ENCODE measurements at places on chromosomes 7 and 10.

DNA sequence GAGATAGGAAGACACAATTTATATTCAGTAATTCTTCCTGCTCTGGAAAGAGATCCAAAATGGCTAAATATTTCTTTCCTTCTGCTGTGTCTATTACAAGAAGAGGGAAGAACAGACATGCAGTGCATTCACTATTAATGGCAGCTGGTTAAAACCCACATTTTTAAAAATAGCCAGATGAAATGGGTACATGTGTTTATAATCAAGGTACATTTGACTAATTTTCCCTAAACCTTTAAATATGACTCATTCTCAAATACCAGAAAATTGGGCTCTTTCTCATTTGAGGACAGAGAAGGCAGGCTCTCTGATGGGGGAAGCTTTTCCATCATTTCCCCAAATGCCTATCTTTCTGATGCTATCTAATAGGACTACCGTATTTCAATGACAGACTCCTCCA lies 215.7 kb upstream of the HABP2 start:
- DNase-seq = no peak

DNA sequence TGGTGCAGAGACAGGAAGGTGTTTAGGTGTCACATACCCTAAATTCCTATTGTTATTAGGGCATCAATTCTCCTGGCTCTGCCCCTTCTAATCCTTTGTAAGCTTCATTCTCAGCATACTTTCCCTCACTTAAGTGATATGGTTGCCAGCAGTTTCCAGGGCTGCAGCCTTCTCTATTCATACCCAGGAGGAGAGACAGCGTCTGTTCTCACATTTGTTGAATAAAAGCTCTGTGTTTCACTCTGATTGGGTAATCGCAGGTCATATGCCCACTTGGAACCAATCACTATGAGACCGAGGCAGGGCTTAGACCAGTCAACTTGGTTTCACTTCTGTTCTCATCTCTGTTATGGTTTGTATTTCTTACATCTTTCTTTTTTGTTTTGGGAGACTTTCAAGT lies 109.6 kb upstream of the MTPN start:
- DNase-seq = peak; percentile 67

DNA sequence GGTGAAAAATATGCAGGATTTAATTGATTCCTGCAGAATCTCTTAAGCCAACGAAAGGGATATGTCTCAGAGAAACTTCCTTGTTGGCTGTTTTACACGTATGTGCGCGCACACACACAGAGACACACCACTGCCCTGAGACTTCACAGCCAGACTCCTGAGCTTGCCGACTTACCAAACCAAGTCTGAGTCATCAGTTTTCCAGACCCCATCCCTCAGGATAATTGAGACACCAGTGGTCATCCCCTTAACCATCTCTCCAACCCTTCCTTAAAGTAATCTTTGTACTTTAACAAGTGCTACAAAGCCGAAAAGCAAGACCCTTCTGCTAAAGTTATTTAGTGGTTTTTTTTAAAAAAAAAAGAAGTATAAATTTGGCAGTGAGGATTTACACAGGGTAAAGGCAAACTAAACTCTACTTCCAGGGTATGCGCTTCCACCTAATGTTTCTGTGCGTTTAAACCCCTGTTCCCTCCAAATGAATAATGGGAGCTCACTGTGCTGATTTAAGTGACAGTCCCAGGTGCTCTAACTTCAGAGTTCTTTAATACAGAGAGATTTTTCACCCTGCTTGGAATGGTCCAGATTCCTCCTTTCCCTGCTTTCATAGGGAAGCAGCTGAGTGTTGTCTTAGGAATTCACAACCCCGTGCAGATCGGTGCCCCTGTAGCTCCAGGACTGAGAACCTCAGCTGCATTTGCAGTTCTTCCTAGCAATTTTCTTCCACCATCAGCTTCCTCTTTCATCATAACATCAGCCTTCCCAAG lies 198.5 kb downstream of the INHBA start:
- no peak for DNase-seq

DNA sequence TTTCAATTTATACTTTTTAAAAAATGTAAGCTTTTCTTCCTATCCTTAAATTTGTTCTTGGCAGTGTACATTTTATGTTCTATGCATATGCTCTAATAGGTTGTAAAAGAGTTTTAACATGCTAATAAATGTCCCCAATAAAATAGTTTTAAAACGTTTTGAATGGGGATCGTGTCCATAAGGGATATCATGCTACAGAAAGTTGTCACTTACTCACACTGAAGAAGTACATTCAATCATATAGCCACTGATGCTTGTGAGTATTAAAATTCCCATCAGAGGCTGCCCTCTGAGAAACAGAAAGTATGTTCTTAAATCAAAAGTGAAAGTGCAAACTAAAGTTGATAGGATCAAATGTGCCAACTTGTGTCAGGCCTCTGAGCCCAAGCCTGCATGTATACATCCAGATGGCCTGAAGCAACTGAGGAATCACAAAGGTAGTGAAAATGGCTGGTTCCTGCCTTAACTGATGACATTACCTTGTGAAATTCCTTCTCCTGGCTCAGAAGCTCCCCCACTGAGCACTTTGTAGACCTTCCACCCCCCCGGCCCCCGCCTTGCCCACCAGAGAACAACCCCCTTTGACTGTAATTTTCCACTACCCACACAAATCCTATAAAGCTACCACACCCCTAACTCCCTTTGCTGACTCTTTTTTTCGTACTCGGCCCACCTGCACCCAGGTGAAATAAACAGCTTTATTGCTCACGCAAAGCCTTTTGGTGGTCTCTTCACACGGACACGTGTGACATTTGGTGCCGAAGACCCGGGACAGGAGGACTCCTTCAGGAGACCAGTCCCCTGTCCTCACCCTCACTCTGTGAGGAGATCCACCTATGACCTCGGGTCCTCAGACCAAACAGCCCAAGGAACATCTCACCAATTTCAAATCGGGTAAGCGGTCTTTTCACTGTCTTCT lies 877 bp upstream of the NOD1 start:
- DNase-seq = no peak

- DNase-seq = no peak
These were observed 1.8 kb downstream of the PALD1 start for GRCh38 chr10:70480239-70480861.

GRCh38 chr10:110681023-110681681 lies 37.0 kb downstream of the RBM20 start:
- DNase-seq = no peak

DNA sequence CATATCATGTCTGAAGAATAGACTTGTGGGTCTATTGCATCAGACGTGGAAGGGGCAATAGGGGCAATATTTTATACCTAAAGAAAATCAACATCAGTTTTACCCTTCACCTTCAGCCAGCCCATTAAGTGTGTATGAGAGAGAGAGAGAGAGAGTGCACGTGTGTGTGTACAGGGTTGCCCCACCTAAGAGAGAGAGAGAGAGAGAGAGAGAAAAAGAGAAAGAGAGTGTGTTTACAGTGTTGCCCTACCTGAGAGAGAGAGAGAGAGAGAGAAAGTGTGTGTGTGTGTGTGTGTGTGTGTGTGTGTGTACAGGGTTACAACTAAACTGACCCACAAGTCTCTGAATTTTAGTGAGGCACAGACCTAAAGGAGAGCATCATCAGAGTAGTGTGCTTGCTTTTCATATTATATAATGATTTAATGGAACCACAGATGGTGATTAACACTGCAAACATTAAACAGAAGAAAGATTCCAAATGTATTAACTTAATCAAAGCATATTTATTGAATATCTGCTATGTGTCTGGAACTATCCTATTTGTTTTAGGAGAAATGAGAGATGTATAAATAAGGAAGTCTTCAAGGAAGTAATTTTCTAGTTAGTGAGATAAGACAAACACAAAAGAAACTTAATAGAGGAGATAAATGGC lies 66.8 kb downstream of the CD36 start:
- no peak for DNase-seq

DNA sequence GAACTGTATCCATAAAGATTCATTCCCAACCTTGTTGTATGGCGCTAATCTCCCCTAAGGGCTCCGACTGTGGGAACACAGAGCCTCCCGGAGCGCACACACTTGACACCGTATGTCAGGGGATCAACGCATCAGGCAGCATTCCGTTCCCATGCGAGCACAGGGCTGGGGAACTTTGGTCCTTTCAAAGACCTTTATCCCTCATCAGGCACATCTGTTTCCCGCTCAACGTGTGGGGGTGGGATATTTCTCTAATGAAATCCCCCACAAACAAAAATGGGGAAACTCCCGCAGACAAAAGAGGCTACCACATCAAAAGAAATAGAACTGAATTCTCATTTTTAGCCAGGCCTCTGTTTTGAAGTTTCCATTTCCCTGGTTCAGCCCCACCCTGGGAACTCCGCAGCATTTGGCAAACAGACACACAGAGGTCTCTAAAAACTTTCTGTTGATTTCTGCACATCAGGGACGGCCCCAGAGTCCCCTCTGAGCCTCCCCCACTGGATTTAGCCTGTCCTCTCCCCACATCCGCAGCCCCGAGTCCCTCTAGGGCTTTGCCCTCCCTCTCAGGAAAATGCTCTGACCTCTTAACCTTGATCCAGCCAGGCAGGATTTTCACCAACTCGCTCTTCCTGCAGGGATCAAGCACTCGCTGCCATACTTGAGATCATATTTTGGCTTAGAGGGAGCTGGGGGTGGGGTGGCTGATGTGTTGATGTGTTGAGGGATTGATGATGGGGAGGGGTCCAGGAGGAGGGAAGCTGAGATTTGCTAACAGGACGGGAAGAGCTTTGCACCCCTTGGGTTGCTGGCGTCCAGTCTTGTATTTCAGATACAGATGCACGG lies 6.6 kb downstream of the CPA5 start:
- no peak for DNase-seq

DNA sequence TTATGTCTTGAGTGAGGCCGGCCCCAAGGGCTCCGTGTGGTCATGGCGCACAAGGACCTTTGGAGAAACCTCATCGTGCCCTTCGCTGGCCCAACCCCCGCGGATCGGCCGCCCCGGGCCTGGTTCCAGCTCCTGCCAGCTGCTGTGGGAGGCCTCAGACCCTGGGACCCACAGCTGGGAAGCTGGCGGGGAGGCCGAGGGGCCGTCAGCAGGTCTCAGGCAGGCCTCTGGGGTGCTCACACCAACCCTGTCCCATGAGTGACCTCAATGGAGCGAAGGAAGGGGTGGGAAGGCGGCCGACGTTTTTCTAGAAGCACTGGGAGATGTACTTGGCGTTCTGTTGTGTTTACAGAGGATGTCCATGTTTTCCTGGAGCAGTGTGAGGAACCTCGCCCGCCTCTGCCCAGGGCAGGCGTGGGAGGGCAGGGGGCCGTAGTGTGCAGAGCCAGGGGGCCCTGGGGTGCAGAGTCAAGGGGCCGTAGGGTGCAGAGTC lies 18.6 kb upstream of the ADGRA1 start:
- DNase-seq = no peak
